Upper lobe of left lung (tissue), 6 donors: ENCODE measurements at places on chromosomes 1 and 21.

- DNase-seq: no peak
These were observed 72.0 kb downstream of the DAP3 start for GRCh38 chr1:155760751-155761475.

GRCh38 chr21:46148106-46148505, 7.3 kb downstream of the FTCD start:
- no peak for DNase-seq

GRCh38 chr1:8858112-8858668, 20.3 kb downstream of the ENO1 start:
- DNase-seq: no peak

- DNase-seq: no peak
These were observed 135.4 kb downstream of the DMRTB1 start for GRCh38 chr1:53594391-53595180.

DNA sequence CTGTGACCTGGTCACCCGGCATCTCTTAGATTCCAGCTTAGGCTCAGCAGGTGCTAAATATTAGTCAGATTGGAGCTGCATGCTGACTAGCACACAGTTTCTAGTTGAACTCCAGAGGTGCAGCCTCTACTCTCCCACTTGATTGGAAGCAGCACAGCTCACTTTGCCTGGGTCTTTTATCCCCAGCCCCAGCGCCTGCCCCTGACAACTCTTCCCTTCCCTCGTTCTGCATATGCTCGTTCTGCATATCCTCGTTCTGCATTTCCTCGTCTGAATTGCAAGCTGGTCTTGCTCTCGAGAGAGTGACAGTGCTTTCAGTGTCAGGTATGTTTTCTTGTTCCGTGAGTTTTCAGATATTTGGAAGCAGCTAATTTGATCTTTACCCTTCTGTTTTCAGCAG, 11.7 kb downstream of the COL18A1 start:
- no peak for DNase-seq

GRCh38 chr1:11778844-11779623, 17.0 kb downstream of the C1orf167 start:
- DNase-seq: no peak

DNA sequence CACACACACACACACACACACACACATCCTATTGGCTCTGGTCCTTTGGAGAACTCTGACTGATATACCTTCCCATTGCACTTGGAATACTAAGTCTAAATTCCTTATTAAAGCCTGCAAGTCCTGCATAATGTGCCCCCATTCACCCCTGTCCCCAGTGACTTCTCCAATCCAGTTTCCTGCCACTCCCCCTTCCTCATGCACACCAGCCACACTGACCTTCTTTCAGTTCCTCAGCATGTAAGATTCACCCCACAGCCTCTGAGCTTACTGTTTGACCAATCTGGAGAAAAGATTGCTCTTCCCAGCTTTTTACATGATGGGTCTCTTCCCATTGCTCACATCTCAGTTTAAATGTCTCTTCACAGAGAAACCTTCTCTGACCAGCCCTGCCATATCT, 146.6 kb downstream of the TBX15 start:
- DNase-seq: no peak
